Activated T-helper 17 cell treated with anti-CD3 and anti-CD28 coated beads, Interleukin-2, amount 50 U/mL, for 72 hours (primary cell): ENCODE measurements at places on chromosomes 7 and 10. TPM values are rescaled to one million over a fixed set of nuclear protein-coding genes. Genes with fewer than 3 reads are reported as not detected.

Gene TRIL
- not detected for total RNA-seq

Gene C10orf62
- total RNA-seq: not detected

DNA sequence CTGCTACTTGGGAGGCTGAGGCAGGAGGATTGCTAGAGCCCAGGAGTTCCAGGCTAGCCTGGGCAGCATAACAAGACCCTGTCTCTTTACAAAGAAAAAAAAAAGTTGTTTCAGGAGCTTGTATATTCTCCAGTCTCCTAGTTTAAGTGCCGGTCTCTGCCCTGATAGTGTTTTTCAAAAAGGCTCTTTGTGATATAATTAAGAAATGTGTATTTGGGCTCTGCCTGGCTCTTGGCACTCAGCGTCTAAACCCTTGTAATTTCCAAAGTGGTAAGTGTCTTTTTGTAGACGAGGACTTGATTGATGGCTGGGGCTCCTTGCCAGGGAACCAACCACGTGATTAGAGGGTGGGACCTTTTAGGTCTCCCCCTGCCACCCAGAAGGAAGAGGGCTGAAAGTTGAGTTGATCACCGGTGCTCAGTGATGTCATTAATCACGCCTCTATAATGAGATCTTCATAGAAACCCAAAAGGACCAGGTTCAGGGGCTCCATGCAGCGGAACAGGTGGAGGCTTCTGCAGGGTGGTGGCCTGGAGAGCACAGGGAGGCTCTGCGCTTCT, 4.4 kb downstream of the EIF3B start:
- ATAC-seq: no peak

DNA sequence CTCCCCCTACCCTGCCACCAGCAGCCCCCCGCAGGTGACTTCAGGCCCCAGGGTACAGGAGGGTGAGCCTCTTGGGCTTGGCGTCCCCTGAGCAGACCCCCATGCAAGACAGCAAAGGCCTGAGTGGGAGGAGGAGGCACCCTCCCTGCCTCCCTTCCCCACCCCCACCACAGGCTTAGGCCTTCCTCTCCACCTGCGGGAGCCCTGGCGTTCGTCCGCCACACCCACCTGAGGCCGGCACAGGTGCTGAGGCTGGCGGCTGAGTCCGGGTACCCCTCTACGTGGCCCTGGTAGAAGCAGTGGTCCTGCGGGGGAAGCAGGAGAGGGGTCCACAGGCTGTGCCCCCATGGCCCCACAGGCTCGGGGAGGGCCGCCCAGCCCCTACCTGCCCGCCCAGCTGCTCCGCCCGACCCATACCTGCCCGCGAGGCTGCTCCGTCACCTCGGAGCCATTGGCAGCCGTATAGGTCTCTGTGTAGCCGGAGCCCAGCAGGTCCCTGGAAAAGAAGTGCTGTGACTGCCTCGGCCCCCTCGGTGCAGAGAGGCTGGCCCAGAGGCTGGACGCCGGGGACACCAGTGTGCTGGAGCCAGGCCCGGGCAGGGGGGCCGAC, 3.0 kb downstream of the ADAM8 start:
- no peak for ATAC-seq

DNA sequence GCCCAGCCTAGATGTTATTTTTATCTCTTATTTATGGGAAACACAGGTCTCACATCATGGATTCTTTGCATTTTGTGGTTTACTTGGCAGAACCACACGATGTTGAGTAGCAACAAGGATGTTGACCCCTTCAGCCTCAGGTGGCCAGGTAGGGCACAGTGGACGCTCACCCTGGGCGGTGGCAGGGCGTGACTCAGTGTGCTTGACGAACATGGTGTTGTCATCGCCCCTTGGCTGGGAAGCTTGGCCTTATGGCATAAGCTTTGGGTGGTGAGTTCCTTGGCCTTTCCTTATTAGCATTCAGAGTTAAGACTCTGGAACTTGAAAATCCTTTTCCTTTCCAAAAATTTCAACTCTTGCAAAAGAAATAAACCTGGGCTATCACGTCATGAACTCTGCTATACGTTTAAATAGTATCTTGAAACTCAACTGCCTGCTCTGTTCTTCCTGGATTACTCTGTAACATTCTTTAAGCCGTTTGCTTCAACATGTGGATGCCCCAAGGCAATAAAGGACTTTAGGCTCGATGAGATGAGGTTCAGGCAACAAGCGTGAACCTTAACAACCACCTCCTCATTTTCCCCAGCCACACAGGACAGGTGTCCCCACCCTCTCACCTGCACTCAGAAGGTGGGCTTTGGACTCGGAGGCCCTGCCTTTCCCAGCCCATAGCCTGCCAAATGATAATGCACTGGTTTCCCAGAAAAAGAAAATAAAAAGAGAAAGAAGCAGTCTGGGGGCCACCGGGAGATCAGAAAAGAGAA, 22.5 kb upstream of the ECHDC3 start:
- ATAC-seq: no peak

DNA sequence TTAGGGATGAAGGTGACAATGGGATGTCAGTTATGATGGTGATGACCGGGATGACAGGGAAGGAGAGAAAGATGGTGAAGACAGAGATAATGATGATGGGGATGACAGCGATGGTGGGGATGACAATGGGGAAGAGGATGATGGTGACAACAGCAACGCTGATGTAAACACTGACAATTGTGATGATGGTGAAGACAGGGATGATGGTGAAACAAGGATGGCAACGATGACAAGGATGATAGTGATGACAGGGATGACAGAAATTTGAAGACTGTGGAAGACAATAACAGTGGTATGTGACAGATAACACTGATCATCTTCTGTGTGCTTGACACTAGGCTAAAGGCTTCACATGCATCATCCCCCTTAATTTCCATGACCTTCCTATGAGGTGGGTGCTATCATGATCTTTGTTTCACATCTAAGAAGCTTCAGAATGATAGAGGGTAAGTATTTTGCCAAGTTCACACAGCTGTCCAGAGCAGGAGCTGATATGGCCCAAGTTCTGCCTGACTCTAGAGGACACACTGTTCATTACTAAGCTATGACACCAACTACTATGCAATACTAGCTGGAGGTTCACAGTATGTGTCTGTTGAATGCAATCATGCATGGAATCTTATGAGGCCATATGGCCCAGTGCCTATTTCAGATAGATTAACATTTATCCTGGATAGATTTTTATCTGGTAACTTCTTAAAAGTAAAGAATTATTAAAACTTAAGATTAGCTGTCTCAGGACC, 105.6 kb downstream of the RNLS start:
- ATAC-seq: no peak

DNA sequence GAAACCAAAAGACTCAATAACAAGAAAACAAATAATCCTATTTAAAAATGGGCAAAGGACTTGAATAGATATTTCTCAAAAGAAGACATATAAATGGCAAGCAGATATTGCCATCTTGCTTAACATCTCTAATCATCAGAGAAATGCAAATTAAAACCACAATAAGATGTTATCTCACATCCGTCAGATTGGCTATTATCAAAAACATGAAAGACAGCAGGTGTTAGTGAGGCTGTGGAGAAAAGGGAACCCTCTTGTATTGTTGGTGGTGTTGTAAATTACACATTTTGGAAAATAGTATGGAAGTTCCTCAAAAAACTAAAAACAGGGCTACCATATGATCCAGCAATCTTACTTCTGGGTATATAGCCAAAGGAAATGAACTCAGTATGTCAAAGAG, 25.7 kb downstream of the OPALIN start:
- ATAC-seq: no peak
